ENCODE measurements at places on chromosomes 16 and 17.

DNA sequence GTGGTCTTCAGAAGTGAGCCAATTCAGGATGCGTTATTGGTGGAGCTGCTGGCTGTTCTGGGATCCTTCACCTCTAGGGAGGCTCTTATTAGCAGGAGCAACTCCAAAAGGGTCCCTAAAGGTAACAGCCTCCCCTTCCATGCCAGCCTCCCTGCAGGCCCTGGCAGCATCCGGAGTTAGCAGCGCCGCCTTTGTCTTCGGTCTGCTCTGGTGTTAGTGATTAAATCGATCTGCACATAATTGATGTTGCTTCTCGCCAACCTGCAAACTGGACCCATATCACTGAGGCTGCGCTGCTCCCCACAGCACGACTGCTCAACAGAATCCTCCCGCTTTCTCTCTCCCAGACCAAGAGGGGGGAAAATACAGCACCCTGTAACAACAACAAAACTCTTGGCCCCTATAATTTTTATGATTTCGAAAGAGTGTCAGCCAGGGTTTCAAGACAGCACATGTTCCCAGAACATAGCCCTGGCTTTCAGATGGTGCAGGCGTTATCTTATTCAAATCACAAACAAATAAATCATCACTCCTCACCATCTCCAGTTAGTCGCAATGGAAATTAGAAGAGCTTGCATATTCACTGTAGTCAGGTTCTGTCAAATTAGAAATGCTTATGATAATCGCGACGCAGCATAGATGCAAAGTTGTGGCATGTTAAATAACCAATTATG is 76.0 kb downstream of the IRX3 start:
- DNase-seq, result no peak

GRCh38 chr17:43556292-43556691 is 10.2 kb upstream of the ETV4 start:
- peak; percentile 85 for DNase-seq

GRCh38 chr17:48254896-48255295 is 147.3 kb downstream of the SNX11 start:
- no peak for DNase-seq

- DNase-seq, result peak; percentile 48
These were observed 2.0 kb upstream of the KIFC3 start for GRCh38 chr16:57804111-57804837.

GRCh38 chr16:87314990-87315420 is 2.2 kb downstream of the C16orf95 start:
- DNase-seq, result no peak

GRCh38 chr16:47700857-47701587 is 239.9 kb downstream of the PHKB start:
- no peak for DNase-seq

DNA sequence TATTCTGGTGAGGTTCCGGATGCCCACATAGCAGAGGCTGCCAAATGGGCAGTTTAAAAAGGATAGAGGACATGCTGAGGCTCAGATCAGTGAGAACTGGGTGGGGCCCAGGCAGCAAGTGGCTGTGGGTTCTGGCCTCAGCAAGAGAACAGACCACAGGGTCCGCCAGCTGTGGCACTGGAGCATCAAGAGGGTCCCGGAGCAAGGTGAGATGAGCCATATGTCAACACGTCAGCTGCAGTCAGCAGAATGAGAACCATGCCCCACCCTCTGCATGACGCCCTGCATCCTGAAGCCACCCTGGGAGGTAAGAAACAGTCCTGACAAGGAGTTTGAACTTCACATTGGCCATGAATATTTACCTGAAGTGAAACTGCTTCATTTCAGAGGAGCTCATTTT is 20.1 kb upstream of the CCL5 start:
- DNase-seq, result no peak

- DNase-seq, result peak; percentile 67
These were observed 3.8 kb upstream of the TAC4 start for GRCh38 chr17:49851387-49852291.

DNA sequence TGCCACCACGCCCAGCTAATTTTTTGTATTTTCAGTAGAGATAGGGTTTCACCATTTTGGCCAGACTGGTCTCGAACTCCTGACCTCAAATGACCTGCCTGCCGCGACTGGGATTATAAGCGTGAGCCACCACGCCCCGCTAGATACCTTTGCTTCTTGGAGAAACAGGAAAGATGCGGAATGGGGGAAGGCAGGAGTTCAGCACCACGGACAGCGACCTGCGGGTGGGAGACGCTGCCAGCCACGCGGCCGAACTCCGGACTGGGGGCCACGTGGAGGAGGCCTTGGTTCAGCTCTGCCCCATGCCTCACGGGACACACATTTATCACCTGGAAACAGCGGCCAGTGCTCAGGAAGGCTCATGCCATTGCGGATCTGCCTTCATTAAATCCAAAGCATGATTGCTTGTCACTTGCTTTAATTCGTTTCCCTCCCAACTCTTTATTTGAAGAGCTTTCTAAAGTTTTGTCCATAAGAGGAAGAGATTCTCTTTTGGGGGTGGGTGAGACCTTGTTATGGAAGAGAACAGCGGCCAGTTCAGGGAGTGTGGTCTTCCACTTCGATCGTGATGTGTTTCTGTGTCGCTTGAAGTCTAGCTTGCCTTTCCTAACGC is 219.9 kb downstream of the ENGASE start:
- DNase-seq, result peak; percentile 49

GRCh38 chr17:3914312-3914670 is 2.0 kb downstream of the P2RX1 start:
- no peak for DNase-seq

GRCh38 chr16:55378616-55379015 is 54.6 kb downstream of the IRX6 start:
- no peak for DNase-seq

DNA sequence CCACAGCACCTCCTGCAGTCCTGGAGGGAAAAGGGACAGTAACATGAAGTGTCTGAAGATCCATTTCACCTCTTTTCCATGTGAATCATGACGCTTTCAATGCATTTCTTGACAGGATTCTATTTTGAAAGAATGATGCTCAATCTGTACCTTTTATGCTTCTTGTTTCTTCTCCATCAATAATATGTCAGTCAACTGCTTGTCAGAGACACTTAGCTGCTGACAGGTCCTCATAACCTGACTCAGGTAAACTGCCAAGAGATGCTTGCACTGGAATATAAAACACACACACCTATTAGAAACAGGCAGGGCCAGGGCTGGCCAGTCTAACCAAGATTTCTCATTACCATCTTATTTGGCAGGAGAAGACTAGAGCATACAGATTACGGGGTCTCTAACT is 21.6 kb downstream of the ZSWIM7 start:
- DNase-seq, result no peak

DNA sequence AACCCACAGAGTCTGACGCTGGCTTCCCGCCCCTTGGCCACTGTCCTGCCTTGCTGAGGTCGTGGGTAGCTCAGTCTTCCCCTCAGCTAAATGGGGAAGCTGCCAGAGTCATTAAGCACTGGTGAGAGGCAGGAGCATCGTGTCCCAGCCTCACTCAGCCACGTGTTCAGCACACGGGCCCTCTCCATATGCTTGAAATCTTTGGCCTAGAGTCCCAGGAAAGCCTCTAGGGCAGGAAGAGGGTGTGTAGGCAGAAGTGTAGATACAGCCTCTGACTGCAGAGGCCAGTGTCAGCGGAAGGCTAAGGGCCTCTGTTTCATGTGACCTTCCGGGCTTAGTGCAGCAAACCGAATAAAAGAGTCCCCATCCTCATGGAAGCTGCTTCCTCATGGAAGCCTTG is 4.1 kb downstream of the DHODH start:
- no peak for DNase-seq

DNA sequence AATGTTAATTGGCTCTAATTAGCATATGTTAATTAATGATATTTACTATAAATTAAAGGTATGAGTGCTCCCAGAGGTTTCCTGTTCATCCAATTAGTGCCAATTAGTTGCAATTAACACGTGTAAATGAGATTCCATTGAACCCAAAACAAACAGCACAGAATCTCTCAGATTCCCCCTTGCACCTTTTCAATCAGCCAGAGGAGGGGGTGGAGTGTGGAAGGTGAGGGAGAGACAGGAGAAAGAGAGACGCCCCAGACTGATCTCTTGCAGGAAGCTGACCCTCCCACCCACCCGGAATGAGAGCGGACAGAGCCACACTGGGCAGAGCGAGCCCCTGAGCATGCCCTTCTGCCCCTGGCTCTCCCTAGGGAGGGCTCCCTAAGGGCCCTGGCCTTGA is 24.1 kb upstream of the LHX1 start:
- no peak for DNase-seq

- DNase-seq, result no peak
These were observed 10.5 kb upstream of the HEATR6 start for GRCh38 chr17:60089096-60089806.

- no peak for DNase-seq
These were observed 8.4 kb downstream of the FXR2 start for GRCh38 chr17:7606280-7606679.

- DNase-seq, result no peak
These were observed 29.5 kb downstream of the METTL16 start for GRCh38 chr17:2482218-2482617.

GRCh38 chr17:30279156-30279555 is 12.6 kb downstream of the BLMH start:
- DNase-seq, result no peak

DNA sequence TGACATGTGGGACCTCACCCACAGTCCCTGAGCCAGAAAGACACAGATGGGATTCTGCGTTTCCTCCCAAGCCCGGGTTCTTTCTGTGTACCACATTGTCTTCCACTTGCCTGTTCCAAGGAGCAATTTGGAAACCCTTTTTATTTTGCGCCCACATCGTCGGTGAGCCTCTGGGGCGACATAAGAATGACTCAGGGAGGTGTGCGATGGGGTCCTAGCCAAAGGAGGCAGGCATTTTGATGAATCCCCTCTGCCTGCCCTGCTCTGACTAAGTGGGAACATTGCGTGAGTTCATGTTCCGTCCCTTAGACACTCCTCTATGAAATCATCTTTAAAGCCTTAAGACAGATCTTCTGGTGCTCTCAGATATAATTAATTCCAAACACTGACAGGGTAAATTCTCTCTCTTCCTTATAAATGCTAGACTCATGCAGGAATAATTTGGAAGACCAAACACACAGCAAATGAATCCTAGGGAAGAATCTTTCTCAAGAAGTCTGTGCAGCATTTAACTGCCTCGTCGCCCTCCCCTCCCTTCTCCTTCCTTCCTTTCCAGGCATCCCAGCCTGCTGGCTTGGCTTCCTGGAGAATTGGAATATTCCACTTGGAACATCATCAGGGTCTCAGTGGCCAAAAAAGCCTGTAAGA is 52.7 kb upstream of the FOXF1 start:
- peak; percentile 99 for DNase-seq

DNA sequence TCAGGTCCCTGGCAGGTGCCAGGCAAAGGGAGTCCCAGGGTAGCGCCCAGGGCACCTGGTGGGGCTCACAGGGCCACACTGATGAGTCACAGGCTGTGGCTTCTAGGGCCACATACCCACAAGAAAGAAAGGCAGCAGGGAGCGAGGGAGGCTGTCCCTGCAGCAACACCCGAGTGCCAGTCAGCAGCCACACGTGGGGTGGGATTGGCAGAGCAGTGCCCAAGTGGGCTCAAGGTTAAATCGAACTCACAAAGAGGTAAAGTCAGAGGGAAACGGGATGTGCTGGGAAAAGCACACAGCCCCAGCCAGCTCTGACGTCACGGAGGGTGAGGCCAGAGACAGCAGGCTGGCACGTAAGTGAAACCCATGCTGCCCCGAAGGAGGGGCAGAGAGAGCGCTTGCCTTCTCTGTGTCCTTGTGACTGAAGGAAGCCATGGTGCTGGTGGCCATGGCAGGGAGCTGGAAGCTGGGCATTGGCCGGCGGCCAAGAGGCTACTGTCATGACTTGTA is 33.8 kb downstream of the FA2H start:
- peak; percentile 65 for DNase-seq

DNA sequence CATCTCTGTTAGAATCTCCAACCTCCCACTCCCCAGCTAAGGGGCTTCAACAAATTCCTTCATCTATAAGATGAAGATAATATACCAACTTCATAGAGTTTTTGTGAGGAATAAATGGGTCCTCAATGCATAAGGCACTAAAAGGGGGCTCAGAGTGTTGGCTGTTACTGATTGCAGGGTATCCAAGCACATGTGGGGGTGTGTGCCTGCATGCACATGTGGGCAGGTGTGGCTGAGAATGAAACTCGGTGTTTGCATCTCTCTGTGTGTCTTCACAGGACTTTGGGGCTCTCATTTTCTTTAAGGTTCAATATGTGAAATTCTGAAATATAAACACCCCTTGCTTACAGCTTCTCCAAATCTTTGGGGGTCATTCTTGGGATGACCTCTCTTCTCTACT is 4.1 kb upstream of the PPP1R9B start:
- DNase-seq, result no peak

DNA sequence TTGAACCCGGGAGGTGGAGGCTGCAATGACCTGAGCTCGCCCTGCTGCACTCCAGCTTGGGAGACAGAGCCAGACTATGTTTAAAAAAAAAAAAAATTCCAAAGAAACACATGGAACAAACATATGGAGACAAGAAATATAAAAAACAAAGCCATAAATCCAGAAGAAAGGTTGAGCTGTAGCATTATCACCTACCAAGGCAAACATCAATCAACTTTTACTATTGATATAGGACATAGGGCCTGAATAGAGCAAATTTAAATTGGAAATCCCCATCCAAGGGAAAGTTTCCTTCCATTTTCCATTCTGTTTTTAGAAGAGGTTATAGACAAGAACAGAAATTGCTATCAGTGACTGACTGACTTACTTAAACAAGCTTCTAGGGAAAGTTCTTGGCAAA is 56.6 kb downstream of the SSH2 start:
- no peak for DNase-seq

GRCh38 chr16:75416904-75417565 is 16.3 kb downstream of the CFDP1 start:
- DNase-seq, result no peak

DNA sequence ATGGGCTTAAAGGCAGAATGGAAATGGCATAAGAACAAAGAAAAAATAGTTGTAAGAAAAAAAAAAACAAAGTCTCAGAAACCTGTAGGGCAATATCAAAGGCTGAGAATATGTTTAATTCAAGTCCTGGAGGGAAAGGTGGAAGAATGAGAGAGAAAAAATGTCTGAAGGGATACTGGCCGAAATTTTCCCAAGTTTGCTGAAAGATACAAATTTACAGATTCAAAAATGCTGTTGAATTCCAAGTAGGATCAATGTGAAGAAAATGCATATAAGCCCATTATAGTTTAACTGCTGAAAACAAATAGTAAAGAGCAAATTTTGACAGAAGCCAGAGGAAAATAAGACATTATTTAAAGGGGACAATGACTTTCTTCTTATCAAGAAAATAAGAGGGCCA is 6.6 kb upstream of the USP22 start:
- no peak for DNase-seq
